Stimulated activated CD4-positive, alpha-beta T cell treated with anti-CD3 and anti-CD28 coated beads, Interleukin-12 subunit alpha, Interleukin-12 subunit beta, amount 100 ng/mL, for 4 hours (primary cell): ENCODE measurements at places on chromosomes 6 and 20.

DNA sequence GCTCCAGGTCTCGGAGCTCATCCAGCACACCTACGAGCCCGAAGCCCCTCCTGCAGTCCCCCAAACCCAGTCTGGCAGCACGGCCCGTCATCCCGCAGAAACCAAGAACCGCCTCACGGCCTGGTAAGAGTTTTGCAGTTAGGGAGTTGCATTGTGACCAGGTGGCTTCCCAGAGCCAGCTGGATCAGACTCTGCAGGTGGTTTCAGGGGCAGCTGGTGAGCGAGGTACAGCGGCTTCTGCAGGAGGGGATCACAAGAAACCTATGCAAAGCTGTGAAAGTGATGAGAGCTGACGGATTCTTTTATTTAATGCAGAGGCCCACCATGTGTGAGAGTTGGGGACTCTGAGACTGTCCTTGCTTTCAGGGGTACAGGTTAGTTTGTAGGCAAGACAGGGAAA is 45.9 kb upstream of the SCGN start:
- no peak for DNase-seq

DNA sequence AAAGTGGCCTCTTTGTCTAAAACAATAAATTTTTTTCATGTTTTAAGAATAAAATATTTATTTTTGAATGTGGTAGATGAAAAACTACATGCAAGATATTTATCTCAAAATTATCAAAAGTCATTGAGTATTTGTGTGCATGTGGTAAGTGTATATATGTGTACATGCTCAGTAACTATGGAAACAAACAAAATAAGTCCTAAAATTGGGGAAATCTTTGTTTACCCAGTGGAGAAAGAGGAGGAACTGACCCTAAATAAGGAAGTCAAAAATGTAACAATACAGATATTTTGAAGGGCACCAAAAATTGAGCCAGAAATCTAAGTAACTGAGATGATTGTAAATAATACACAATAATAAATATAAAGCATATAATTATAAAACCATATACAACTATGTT is 639.2 kb downstream of the MAFB start:
- no peak for DNase-seq

- no peak for DNase-seq
These were observed 49.7 kb upstream of the ARMH2 start for GRCh38 chr6:24848461-24848860.

GRCh38 chr6:45421709-45422502 is 44.2 kb upstream of the SUPT3H start:
- DNase-seq: peak; percentile 46

- no peak for DNase-seq
These were observed 326.8 kb downstream of the QKI start for GRCh38 chr6:163741342-163741741.

DNA sequence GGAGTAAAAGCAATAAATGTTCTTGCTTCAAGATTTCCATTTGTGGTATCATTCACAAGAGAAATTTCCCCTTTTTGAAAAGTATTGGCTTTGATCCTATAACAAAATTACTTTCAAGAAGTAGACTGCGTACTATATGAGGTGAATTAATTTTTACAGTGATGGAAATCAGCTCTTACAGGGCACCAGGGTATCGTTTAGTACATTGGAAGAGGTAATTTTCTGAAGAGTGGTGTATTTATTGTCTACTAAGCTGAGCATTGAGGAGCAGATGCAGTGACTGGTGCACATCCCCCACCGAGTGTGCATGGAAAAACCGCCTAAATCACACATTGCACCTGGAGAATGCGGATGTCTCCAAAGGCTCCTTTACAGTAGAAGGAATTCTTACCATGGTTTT is 209.5 kb downstream of the SAMD5 start:
- DNase-seq: no peak
